ENCODE measurements at places on chromosomes 7 and 10.

GRCh38 chr10:8583096-8583495 is 528.6 kb downstream of the GATA3 start:
- no peak for DNase-seq

DNA sequence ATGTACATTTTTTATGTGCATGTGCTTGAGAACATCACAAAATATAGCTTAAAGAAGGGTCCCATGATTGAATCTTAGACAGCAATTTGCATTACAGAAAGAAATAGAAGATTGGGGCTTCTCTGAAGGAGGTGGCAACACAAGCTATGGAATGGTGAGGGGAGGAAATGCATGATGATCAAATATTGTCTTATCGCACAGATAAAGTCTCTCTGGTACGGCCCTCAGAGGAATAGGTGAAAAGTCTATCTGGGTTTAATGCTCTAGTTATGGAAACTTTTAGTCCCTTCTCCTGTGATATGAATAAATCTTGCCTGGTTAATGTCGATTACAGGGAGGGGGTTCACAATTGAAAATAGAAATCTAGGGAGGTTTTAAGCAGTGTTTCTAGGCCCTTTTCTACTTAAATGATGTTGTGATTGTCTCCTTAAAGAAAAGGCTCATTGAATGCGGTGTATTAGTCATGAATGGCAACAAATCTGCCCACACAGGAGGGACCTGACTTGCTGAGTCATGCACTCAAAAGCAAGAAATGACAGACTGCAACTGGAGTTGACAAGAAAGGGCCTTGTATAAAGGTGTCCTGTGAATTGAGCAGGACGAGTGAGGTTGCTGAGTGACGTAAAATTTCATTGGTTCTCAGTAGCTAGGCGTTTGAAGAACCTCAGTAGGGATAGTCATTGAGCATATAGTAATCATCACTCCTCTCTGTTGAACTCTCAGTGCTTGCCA is 133.4 kb upstream of the CSTF2T start:
- peak; percentile 23 for DNase-seq

- no peak for DNase-seq
These were observed 1.4 kb downstream of the HSPA12A start for GRCh38 chr10:116740971-116741370.

DNA sequence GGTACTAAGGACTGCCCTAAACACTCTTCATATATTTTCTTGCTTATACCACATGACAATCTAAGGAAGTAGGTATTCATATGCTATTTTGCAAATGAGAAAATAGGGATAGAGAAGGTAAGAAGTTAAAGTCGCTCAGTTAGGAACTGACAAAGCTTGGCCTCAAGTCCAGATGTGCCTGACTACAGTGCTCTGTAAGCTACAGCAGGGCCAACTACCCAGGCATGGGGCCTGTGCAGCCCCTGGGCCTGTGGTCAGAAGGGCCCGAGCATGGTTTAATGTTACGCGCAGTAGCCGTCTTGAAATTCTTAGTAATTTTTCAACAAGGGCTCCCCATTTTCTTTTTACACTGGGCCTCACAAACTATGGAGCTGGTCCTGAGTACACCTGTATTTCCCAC is 146.2 kb downstream of the GLI3 start:
- no peak for DNase-seq

- DNase-seq: no peak
These were observed 49.1 kb upstream of the C1QL3 start for GRCh38 chr10:16570731-16571130.

- no peak for DNase-seq
These were observed 9.3 kb downstream of the KCNH2 start for GRCh38 chr7:150968734-150969372.

GRCh38 chr10:78461333-78461732 is 427.7 kb downstream of the RPS24 start:
- DNase-seq: no peak

GRCh38 chr10:70254778-70255328 is 21.6 kb upstream of the PPA1 start:
- DNase-seq: no peak

DNA sequence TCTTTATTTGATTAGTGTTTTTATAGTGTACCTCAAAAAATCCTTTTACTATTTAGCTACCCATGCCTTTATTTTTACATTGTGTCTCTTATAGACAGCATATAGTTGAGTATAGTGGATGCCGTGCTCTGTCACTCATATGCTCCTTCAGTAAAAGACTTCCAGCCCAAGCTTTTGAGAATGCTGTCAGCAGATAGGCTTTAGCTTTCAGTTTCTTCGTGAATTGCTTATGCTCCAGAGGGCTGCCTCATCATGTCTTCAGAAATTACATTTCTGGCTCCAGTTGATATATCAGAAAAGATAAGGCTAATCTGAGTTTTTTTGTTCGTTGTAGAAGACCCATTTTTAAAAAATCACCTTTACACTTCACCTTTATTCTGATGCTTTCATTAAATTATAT is 332.0 kb downstream of the NXPH1 start:
- DNase-seq: no peak

DNA sequence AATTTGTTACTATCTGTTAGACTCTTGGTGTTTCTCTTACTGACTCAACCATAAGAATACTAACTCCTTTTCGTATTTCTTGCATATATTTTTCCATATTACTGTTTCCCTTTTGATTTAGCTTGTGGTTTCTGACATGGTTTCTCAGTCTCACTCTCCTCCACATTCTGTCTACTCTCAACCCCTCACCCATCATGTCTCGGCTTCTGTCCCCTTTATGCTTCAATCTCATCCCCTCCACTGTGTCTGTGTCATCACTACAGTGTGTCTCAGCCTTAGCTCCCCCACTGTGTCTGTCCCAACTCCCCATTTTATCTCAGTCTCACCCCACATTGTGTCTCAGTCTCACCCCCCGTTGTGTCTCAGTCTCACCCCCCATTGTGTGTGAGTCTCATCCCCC is 126.9 kb downstream of the VIPR2 start:
- peak; percentile 23 for DNase-seq

DNA sequence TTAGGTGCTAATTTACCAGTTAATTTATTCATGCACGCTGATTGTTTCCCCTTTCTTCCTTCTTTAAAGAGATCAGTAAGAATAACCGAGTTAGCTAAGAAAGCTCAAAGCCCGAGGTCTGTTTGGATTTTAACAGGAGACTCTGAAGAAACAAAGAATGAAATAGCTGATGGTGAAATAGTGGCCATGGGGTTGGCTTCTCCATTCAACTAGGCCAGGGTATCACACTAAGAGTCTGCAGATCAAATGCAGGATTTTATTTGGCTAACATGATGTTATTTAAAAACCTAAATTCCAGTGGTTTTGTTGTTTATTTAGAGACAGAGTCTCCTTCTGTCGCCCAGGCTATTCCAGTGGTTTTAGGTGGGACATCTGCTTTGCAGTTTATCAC is 65.2 kb upstream of the SYPL1 start:
- DNase-seq: no peak

- no peak for DNase-seq
These were observed 196.5 kb upstream of the PRPS1L1 start for GRCh38 chr7:18224138-18224537.
